ENCODE measurements at places on chromosomes 4 and X.

DNA sequence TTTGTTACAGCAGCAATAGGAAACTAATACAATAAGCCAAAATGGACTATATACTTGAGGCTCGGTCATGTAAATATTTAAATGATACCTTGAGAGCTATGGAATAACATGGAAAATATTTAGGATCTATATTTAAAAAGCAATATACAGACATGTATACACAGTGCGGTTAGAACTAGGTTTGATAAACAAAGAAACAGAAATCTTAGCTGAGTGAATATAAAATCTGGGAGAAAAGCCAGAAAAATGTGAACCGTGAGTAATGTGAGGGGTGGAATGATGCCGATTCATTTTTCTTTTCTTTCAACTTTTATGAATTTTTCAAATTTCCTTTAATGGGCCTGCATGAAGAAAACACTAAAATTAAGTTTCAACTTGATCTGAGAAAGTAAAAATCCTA, 104.1 kb downstream of the ATXN3L start:
- DNase-seq = no peak

GRCh38 chr4:98692411-98692810, 34.0 kb upstream of the TSPAN5 start:
- DNase-seq = no peak

DNA sequence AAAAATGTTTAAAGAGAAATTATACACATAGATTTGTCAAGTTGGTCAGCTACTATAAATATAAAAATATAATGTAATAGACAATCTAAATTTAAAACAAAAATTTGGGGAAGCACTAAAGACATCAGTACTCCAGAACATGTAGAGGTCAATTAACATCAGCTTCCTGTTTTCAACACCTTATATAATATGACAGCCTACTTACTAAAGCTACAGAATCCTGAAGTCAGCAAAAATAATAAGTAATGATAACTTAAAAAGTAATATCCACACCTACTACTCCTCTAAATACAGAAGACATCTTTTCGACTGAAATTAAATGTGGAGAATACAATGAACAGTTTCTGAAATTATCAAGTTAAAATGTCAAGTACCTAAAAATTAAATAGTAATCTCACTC, 118.6 kb downstream of the LRBA start:
- DNase-seq = no peak

DNA sequence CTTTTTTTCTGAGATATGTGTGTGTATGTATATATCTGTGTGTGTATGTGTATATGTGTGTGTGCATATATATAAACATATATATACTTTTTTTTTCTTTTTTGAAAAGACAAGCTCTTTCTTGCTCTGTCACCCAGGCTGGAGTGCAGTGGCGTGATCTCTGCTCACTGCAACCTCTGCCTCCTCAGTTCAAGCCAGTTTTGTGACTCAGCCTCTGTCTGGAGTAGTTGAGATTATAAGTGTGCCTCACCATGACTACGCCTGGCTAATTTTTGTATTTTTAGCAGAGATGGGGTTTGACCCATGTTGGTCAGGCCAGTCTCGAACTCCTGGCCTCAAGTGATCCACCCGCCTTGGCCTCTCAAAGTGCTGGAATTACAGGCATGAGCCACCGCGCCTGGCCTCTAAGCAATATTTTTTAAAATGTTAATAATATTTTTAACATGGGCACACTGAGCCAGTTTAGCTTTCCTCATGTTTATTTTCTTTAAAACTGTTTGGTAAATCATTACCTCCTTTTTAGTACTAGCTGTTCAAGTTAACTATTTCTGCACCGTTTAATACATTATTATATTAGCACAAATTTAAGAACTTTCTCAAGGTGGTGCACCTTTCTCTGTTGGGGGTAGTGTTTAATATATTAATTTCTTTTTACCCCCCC, 33.3 kb downstream of the BBS12 start:
- no peak for DNase-seq

DNA sequence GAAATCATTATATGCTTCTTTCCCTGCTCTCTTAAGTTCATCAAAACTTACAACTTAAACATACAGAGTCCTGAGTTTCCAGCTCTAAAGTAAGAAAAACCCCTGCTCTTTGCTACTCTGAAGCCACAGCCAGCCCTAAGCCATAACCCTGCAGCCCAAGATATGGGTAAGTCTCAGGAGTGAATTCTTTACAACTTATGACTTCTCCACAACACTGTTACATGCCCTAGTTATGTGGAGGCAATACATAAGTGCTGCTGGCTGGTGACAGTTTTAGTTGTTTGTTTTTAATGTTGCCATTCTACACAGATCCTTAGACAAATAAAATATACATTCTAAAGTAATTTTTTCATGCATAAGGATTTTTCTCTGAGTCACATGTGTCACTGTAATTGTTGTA, 100.2 kb downstream of the FBXO8 start:
- DNase-seq = no peak

DNA sequence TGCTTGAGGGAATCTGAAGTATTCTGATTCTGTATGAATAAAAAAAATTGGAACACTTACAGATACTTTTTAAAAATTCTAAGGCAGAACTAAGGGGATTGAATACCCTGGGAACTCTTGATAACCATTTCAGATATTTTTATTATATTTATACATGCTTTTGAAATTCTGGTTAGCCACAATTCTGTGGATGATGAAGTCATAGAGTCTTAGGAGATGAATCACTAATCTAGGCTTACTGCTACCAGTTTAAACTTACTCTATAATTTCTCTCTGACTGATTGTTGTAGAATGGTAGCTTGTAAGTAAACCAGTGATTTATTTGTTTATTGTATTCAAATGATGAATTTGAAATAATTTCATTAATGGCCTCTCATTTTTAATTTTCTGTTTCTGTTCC, 11.4 kb upstream of the SLAIN2 start:
- DNase-seq = no peak

DNA sequence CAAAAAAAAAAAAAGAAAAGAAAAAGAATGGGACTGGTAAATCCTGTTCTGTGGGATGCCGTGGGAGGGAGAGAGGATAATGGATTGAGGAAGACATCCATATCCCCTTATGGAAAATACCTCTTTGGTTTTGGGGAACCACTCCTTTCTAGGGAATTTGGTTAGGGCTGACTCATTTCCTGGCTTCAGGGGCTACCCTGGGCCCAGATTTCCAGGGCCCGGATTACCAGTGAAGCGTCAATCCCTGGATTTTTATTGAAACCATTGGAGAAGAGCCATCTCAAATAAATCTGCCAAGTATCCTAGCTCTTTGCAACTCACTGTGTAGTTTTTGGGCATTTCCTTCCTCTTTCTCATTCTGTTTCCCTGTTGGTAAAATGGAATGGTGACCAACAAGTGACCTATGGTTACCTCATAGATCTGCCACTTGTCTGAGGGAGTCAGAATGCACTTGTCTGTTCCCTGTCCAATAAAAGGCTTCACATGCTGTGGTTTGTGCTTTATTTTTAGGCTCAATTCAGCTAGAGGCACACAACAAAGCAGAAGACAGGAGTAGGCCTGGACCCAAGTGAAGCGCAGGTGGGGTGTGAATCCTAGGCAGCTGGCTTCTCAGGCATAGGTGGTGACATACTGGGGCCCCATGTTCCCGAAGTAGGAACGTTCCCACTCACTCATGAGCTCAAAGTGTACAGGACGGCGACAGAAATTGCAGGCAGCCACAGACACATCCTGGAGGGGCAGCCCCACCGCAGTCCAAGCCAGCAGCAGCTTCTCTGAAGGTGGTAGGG, 8.6 kb downstream of the APEX2 start:
- no peak for DNase-seq

- no peak for DNase-seq
Observed at GRCh38 chr4:122622400-122622799, 1.5 kb upstream of the IL21 start.

DNA sequence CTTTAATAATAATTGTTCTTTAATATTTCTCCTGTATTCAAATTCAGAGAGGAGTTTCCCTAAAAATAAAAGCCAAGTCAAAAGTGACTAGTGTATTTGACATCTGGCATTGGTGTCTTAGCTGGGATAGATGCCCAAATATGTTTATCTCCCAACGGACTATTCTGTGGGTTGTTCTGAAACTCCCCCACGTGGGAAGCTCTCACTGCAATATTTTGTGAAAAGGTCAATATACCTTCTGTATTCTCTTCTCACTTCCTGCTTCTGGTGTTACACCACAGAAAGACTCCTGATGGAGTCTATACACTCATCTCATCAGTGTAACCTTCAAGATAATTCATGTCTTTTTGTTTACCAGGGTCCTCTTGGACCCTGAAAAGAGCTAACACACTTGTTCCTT, 2052.8 kb upstream of the TENM3 start:
- no peak for DNase-seq

DNA sequence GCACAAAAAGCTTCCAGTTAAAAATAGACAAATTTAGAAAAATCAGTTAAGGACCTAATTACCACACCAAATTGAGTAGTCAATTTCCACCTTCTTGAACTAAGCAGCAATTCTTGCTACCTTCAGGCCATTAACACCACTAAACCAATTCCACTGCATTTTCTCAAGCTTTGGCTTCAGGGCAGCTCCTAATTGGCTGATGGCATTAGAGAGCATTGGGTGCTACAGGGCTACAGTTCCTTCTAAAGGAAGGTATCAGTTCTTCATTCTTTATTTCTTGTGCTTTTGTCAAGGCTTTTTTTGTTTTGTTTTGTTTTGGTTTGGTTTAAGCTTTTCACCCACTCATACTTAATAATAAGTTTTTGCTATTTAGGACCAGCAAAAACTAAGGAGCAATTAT, 90.2 kb upstream of the FAM241A start:
- DNase-seq = no peak

- DNase-seq = no peak
Observed at GRCh38 chr4:185017964-185018772, at the start of gene HELT. HELT (plus strand) TSS chr4:185018490; CDS start chr4:185018929, 439 bp downstream.

DNA sequence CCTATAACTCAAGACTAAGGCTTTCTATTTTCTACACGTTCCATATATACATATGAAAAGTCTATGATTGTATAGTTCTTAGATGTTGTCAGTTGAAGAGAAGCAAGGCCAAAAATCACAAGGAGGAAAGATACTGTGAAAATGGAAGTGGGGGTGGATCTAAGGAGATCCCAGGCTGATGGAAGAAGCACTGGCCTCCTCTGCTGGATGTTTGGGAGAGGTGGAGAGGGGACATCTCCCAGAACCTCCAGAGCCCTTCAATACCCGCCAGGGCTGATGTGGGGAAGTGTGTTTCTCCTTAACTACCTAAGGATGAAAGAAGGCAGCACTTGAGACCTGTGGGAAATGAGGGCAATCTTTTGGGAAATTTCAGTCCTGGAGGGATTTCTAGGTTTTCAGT, 67.4 kb downstream of the RASGEF1B start:
- DNase-seq = no peak

GRCh38 chrX:150155436-150156035, 207.6 kb upstream of the MAMLD1 start:
- no peak for DNase-seq

DNA sequence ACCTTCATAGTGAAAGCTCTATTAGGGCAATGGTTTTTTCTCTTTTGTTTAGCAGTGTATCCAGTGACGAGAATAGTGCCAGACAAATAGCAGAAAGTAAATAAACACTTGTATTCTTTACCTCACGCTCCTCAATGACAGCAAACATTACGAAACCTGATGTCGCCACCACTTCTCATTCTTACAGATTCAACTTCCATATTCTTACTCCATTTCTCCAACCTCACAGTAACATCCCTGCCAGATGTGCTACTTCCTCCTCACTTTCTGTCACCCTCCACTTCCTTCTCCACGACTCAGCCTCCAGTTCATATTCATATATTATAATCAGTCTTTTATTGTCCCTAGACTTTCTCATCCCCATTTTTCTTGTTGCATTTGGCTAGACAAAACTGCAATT, 1956.2 kb upstream of the AGA start:
- DNase-seq = no peak

- DNase-seq = no peak
Observed at GRCh38 chr4:173500841-173501591, 29.0 kb downstream of the HAND2 start.

DNA sequence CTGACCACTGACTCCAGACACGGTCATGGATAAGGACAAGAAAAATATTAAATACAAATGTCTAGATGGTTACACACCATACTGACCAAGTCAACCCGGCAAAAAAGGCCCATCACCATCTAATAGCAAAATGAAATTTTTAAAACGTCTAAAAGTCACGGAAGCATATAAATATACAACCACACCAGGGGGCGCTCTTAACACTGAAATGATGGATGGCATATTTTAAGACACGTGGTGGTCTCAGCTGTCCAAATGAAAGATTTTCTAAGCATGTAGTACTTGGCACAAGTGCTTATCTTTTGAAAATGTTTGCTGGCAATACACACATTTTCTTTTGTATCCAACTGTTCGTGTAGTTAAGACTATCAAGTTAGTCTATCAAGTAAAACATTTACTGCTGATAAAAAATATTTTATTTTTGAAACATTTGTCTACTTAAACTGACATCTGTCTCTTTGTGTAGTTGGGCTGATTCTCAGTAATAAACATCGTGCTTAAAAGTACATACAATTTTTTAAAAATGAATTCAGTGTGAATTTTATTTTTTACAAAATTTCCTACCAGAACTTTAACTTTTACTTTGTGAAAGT, 64.6 kb downstream of the COX7B2 start:
- DNase-seq = no peak

GRCh38 chr4:46922205-46922604, 13.2 kb upstream of the COX7B2 start:
- no peak for DNase-seq

- DNase-seq = no peak
Observed at GRCh38 chr4:1978226-1978625, 30.5 kb downstream of the NELFA start.

- DNase-seq = no peak
Observed at GRCh38 chr4:153538487-153539357, 72.6 kb downstream of the TMEM131L start.

DNA sequence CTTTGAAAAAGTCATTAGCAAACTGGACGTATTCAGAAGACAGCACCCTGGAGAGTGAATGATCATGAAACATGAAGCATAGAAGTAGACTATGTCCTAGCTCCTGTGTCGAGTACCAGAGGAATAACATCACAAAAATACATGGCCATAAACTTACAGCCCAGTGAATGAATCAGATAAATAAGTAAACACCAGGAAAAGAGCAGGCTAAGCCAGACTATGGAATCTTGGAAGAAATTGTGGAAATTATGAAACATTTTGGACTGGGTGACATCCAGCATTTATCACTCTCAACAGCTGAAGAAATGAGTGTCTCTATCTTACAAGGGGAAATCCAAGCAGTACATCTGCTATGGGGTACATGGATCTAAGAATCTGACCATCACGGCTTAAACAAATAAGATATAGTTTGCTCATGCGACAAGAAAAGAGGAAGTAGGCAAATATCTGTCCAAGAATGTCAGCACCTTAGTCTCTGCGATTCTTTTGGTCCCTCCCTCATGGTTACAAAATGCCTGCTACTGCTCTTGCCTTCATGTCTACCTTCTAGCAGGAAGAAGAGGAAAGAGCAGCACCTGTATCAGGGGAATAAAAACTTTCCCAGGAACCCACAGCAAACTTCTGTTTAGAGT, 481.5 kb downstream of the BCOR start:
- DNase-seq = no peak

Data from activated CD4-positive, alpha-beta T cell treated with anti-CD3 and anti-CD28 coated beads, Interleukin-2, amount 50 U/mL, for 4 hours (primary cell).